CD4-positive, alpha-beta T cell treated with Interferon gamma for 1 hour (primary cell): ENCODE measurements at places on chromosomes 16 and 17.

GRCh38 chr16:24337013-24337412 lies 80.9 kb downstream of the CACNG3 start:
- DNase-seq, result no peak

DNA sequence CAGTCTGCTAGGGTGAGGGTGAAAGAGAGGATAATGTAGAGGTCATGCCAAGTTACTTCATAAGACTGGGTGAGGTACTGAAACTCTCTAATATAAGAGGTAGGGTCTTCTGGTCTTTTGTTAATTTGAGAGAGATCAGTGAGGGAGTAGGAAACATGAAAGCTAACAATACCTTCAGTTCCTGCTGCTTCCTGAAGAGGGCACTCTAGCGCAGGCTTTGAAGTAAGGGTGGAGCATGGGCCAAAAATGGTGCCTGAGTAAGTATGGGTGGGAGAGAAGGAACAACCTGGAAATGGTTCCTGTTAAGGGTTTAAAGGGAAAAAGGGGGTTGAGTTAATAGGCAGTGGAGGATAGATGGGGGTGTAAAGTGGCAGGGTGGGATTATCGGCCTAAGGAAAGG lies 2449.5 kb downstream of the TP53TG3F start:
- DNase-seq, result no peak

DNA sequence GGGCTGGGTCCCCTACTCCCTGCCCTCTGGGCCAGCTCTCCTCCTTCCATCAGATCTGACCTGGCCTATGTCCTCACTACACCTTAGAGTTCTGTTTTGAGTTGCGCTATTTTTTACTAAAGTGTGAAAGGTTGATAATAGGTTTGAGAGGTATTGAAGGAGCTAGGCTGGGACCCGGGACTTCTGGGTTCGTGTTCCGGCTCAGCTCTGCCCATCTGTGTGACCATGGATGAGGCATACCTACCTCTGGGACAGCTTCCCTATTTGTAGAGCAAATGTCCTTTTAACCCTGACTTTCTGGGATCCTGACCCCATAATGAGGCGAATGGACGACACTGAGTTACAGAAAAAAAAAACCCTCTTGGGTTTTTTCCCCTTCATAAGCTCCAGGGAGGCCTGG lies 36.0 kb downstream of the IL21R start:
- DNase-seq, result no peak

GRCh38 chr16:70691223-70692129 lies 5.6 kb upstream of the MTSS2 start:
- no peak for DNase-seq

- no peak for DNase-seq
Measured at GRCh38 chr17:4978726-4979125, 8.7 kb downstream of the CAMTA2 start.

DNA sequence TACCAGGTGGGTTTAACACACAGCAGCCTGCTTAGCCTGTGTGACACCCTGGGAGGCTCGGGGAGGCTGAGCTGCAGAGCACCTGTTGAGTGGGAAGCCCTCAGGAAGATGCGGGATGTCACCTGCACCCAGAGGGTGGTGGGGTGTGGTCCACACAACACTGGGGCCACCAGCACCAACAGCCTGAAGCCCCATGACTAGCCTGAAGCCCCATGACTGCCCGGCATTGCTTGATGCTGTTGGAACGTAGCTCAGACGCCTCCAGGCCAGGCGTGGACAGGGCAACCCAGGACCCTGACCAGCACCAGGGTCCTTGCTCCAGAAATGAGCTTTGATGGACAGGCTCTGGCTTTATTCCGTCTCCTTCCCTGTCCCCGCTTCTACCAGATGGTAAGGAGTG lies 76.3 kb upstream of the ZNF469 start:
- DNase-seq, result no peak

DNA sequence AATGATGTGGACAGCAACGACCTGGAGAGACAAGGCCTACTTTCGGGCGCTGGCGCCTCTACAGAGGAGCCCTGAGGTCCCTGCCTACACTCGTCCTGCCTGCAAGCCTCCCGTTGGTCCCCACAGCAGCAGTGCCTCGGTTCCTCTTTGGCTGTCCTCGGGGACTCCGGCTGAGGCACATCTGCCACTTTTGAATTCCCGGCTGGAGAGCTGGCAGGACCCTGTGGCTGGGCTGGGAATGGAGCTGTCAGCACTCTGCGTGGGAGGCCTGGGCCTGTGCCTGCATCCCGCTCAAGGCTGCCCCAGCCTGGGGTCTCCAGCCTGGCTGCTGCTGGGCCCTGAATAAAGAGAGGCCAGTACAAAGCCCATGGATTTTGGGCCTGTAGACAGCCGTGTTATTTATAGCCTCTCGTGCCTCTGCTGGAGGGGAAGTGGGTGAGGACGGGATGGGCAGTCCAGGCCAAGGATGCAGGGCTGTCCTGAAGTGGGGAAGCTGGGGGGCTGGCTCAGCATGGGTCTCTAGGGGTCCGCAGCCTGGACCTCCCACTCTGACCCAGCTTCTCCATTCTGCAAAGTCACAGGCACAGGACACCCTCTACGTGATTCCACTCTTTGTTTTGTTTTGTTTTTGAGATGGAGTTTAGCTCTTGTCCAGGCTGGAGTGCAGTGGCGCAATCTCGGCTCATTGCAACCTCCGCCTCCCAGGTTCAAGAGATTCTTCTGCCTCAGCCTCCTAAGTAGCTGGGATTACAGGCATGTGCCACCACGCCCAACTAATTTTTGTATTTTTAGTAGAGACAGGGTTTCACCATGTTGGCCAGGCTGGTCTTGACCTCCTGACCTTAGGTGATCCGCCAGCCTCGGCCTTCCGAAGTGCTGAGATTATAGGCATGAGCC lies 10.6 kb upstream of the SPNS2 start:
- no peak for DNase-seq

DNA sequence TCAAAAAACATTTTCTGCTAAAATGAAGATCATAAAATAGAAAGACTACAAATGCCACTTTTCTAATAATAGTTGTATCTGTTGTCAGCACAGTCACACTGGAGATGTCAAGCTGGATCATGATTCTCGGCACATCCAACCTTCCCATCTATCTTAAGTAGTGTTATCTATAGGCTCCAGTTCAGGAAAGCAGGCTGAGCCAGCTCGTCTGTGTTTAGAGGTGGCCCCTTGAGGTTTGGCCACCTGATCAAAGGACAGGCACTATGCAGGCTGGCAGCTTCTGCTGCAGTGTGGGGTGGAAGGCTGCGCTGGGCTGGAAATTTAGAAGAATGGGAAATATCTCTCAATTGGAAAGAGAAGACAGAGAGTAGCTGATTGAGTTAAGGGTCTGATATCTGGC lies 32.4 kb downstream of the SMYD4 start:
- DNase-seq, result no peak

GRCh38 chr17:55770196-55770870 lies 19.5 kb downstream of the PCTP start:
- no peak for DNase-seq

GRCh38 chr16:74626741-74627416 lies 20.0 kb upstream of the GLG1 start:
- no peak for DNase-seq

DNA sequence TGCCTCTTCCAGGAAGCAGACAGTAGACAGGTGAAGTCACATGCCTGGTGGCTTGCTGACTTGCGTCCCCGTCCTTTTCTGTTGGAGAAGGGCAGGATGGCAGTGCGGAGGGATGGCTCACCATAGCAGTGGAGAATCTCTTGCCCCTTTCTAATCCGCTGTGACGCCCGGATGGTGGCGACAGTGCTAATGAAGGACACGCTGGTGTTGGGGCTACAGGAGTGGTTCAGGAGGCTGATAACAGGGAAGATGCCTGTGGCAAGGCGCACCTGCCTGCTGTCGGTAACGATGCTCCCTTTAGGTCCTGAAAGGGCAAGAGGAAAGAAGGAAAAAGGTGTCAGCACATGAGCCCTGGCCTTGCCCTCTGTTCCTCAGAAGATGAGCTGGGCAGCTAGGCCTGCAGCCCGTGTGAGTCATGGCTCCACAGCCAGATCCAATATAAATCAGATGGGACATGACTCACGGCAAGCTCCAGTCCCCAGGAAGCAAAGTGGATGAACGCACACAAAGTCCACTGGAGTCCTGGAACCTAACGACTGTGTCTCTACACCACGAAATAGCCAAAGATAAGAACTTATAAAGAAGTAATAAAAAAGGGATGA lies 25.5 kb downstream of the SERPINF1 start:
- DNase-seq, result no peak

GRCh38 chr16:81158964-81159363 lies 62.8 kb upstream of the GCSH start:
- no peak for DNase-seq
